Skin of body (tissue), 3 donors: ENCODE measurements at places on chromosomes 2 and 18. TPM values are rescaled to one million over a fixed set of nuclear protein-coding genes. Genes with fewer than 3 reads are reported as not detected.
A peak's percentile ranks its signal among the peaks of the same experiment; 100 is the strongest.

Gene INHA
- 0.10 TPM for total RNA-seq

Gene HJURP
- 6.6 TPM for total RNA-seq

Gene PIKFYVE
- 33.3 TPM for total RNA-seq

Gene ARHGAP25
- 5.8 TPM for total RNA-seq

GRCh38 chr18:61890344-61890743, 2.5 kb downstream of the RNF152 start:
- no peak for DNase-seq

GRCh38 chr18:55384551-55385275, 203.3 kb downstream of the TCF4 start:
- no peak for DNase-seq

GRCh38 chr2:200411831-200412230, 98.0 kb downstream of the KCTD18 start:
- DNase-seq, result peak; percentile 65

- DNase-seq, result no peak
Measured at GRCh38 chr2:84879584-84880394, 1.1 kb downstream of the TRABD2A start.

DNA sequence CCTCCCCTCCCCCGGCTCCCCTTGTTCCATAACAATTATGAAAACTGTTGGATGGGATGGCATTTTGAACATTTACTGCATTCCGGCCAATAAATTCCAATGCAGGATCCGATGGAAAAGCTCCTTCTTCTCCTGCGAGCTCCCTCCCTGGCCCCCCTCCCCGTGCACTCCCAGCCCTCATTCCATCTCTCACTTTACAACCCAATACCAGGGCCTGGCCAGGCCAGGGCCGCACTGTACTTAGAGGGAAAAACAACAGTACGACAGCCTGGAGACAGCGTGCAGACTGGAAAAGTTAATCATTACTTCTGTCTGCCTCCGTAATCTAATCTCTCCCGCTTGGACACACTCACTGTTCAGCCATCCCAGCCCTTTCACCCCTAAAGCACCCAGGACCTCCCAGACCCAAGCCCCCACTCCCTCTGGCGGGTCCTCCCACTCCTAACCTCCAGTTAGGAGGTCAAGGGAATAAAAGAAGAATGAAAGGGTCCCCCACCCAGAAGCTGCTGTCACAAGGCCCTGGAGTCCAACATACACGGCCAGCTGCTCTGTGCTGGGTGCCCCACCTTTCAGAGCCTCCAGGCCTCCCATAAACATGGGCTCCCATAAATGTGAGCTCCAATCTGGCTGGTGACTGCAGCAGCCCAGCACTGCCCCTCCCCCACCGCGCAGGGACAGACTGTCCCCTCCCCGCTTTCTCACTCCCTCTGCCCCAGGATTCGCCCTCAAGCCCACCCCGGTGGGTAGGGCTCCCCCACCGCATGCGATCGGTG, 20.6 kb downstream of the SMAD7 start:
- peak; percentile 51 for DNase-seq

GRCh38 chr2:173891315-173892037, 73.7 kb downstream of the SP3 start:
- no peak for DNase-seq
